IgD-negative memory B cell (primary cell): ENCODE measurements at places on chromosomes 4 and X. TPM values are rescaled to one million over a fixed set of nuclear protein-coding genes. Genes with fewer than 3 reads are reported as not detected.

Gene CFP
- polyA plus RNA-seq, result 0.95 TPM

Gene APELA
- polyA plus RNA-seq, result not detected

Gene LIN54
- 7.7 TPM for polyA plus RNA-seq

Gene CACNA1F
- polyA plus RNA-seq, result not detected
